ENCODE measurements at places on chromosomes 2 and 18.

- no peak for DNase-seq
Measured at GRCh38 chr2:48016225-48017019, 110.1 kb upstream of the FBXO11 start.

DNA sequence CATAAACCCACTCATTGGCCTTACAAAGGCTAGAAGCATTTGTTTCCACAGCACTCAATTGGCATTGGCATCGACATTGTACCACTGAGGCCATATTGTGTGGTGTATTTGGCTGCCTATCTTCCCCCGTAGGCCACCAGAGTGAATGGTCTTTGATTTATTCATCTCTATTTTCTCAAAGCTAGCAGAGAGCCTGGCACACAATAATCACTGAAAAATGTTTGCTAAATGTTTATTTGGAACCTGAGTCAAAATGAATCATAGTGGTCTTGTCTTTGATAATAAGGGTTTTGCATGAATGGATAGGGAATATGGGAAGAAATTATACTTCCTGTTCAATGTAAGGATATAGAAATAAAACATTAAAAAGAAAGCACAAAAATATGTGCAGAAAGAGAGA, 107.3 kb upstream of the SLC8A1 start:
- no peak for DNase-seq

DNA sequence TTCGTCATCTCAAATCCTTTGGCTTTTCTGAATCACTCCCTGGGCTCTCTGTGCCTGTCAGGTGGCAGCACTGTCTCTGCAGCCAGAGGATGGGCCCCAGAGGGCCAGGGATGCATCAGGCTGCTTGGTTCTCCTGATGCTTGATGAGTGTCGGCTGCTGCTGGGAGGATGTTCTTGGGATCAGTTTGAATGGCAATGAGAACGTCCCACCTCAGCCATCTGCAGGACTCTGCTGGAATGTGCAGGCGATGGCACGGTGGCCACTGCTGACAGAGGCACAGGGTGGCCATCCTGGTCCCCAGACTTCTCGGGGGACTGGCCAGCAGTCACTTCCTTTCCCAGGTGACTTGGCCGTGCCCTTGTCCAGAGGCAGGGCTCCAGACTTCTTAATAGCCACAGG, 146.0 kb downstream of the FAM210A start:
- no peak for DNase-seq

- DNase-seq = no peak
Measured at GRCh38 chr18:48227206-48227605, 182.0 kb downstream of the ZBTB7C start.

- no peak for DNase-seq
Measured at GRCh38 chr2:13919981-13920382, 712.5 kb upstream of the LRATD1 start.

GRCh38 chr18:76486038-76486437, 9.0 kb downstream of the ZNF516 start:
- no peak for DNase-seq

- no peak for DNase-seq
Measured at GRCh38 chr18:50862401-50862800, 16.5 kb upstream of the ME2 start.

Data from D721Med (cell line).